ENCODE measurements at places on chromosomes 4 and X.

DNA sequence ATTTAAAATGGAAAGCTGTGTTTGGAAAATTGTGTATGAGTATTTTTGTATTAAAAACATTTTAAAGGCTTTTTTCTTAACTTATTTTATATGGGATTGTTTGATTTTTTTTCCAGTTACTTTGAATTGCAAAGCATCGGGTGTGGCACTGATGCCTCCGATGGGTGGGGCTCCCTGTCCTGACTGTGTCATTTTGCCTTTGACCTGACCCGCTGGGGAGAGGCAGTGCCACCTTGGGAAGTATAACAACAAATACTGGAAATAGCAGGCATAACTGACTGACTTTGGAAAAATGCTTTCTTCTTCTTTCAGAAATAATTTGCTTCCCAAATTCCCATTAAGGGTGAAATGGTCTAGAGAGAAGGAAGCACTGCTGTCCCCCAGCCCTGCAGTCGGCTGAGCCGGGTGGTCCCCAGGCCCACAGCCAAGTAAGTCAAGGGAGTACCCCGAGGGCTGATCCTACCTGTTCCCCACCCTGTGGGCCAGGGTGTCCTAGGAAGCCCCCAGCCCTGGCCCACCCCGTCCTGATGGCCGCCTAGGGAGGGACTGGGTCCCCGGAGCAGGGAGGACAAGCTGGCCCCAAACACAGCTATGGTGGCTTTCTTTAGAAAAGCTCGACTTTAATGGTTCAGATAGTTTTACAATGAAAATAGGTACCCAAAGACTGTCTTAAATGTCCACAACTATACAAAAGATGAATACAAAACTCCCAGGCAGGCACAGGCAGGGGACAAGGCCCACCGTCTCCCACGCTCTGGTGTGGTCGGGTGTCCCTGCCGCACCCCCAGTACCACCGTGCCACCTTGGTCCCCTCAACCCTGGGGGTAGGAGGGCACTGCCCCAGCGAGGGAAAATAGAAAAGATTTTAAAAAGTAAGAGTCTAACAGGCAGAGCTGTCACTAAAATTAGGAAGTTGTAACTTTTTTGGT lies 26.4 kb downstream of the NELFA start:
- no peak for DNase-seq

DNA sequence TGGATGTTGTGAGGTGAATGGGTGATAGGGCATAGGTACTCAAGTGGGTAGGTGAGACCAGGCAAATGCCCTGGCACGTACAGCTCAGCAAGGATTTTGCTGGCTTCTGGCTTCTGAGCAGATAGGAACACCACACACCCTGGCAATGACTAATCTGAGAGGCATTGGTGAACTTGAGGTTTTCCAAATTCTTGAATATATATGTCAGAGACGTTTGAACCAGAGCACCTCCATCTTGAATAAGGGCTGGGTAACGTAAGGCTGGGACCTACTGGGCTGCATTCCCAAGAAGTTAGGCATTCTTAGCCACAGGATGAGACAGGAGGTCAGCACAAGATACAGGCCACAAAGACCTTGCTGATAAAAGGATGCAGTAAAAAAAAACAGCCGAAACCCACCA lies 204.5 kb downstream of the NLGN4X start:
- DNase-seq = no peak

- DNase-seq = peak; percentile 27
Measured at GRCh38 chr4:1241466-1241935, 7.4 kb downstream of the CTBP1 start.

DNA sequence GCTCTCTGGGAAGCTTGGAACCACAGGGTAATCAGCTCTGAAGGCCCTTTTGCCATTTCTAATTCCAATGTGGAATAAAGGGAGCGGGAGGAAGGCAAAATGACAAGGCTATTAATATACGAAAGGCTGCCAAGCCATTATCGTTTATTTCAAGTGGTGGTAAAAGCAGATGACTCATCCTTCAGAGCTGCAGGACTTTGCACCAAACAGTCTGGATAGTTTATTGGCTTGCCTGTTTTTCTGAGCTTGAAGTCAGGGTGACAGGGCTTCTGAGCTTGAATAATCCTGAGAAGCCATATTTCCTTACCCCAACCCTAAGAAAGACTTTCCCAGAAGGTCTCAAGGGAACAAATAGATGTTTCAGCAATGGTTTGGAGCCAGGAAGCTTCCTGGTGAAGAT lies 7.7 kb upstream of the GABRE start:
- DNase-seq = no peak

DNA sequence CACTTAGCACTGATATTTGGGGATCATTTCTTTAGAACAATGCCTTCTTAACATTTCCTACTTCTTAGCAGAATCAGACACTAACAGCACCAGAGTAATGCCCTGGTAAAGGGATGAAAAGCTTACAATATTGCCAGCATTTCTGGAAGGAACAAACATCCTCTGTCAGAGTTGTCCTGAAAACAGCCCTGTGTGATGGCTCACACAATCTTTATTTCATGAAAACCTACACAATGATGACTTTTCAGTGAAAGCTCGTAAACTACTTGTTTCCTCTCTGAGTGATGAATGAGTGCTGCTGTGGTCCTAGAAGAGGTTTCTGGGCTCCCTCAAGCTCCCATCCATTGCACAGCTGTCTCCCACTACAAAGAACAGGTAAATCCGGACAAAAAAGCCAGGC lies 52.8 kb downstream of the GPC4 start:
- no peak for DNase-seq

- DNase-seq = no peak
Measured at GRCh38 chrX:114390251-114390796, 193.6 kb upstream of the HTR2C start.

- no peak for DNase-seq
Measured at GRCh38 chr4:106258145-106259045, 57.6 kb downstream of the TBCK start.

DNA sequence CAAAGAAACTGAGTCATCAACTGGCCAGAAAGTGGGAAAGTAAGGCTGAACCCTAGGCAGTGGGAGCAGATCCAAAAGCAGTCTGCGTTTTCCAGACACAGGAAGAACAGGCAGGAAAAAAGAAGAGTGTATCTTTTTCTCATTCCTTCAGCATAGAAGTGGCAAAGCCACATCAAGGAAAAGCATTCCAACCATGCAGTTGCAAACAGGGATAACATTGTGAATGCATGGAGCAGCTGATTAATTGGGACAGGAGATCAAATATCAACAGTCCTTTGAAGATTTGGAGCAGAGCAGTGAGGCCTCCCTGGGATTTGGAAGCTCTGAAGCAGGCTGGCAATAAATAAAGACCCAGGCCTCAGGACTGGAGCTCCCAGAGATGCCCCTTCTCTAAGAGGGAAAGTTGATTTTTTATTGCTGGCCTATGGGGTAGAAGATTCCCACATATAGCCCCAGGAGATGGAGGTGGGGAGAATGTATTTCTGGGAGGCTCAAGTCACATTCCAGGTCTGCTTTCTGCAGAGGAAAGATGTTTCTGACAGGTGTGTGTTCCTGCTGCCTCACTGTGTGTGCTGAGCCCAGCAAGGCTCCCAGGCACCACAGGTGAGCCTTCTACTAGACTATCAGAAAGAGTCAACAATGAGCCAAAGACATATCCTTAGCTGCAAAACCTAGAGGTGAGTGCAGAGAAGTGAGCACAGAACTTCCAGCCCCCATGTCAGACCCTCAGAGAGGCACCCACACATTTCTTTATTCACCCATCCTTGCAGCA lies 222.5 kb downstream of the RAB28 start:
- no peak for DNase-seq

Measured in 8988T (cell line).